ENCODE measurements at places on chromosomes 3 and 15.

- no peak for DNase-seq
Measured at GRCh38 chr3:179000144-179000543, 71.5 kb downstream of the ZMAT3 start.

- no peak for DNase-seq
Measured at GRCh38 chr15:53189860-53190259, 399.7 kb upstream of the ONECUT1 start.

DNA sequence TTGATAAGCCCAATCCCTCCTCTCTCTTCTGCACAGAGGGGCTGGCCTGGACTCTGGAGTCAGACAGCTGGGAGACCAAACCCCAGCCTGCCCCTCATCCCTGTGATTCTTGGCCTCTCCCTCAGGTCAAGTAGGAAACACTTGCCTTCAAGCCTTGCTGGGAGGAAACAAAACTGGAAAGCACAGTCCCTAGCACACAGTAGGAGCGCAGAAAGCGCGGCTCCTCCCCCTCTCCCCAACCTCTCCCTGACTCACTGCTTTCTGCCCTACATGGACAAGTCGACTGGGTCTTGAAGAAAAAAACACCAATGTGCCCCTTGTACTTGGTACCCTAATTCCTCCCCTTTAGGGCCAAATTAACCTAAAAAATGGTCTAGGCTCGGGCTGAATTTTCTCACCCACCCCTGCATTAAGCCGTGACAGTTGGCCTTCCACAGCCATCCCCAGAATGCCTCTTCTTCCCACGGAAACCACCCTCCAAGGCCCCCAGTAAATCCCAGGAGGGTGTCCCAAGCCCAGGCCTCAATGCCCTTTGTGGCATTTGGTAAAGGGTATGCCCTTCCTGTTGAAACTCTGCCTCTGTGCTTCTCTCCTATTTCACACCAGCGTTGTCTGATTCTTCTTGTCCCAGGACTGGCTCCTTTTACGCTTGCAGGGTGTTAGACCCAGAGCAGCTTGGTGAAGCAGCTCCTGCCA, 11.3 kb upstream of the RAF1 start:
- DNase-seq: no peak

GRCh38 chr15:86863226-86863915, 783.7 kb downstream of the AGBL1 start:
- no peak for DNase-seq

GRCh38 chr3:14909250-14909649, 38.1 kb upstream of the NR2C2 start:
- DNase-seq: no peak

GRCh38 chr3:19816631-19817030, 117.4 kb downstream of the EFHB start:
- DNase-seq: no peak

DNA sequence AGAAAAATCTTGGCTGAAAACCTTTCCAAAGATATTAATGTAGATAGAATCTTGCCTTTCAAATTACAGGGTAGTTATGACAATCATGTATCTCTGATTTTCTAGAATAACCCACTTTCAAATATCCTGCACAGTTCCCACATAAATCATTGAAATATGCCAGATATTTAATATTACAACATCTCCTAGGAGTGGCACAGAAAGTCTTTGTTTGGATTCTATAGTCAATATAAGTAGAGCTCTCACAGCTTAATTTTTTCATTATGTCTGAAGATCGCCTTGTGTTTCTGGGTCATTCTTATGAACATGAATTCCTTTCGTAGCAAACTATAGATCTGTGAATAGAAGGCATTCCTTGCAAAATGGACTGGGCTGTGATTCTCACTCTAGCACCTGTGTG, 5.0 kb downstream of the RARB start:
- DNase-seq: no peak

DNA sequence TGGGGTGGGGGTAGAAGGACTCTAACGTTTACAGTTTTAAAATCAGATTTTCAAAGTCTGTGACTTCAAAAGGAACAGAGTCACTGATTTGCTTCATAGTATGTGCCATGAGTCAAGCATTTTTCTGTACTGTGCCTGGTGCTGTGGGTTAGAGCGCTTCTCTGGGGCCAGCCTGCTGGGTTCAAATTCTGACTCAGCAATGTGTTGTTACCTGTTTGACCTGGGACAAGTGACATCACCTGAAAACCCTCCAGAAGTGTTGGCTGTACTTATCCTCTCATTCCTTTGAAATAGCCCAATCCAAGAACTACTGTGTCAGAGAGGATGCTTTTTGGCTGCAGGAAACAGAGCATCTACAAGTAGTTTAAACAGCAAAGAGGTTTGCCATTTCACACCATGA, 101.7 kb downstream of the LSM3 start:
- DNase-seq: no peak

- no peak for DNase-seq
Measured at GRCh38 chr3:14741510-14741909, 66.6 kb downstream of the C3orf20 start.

DNA sequence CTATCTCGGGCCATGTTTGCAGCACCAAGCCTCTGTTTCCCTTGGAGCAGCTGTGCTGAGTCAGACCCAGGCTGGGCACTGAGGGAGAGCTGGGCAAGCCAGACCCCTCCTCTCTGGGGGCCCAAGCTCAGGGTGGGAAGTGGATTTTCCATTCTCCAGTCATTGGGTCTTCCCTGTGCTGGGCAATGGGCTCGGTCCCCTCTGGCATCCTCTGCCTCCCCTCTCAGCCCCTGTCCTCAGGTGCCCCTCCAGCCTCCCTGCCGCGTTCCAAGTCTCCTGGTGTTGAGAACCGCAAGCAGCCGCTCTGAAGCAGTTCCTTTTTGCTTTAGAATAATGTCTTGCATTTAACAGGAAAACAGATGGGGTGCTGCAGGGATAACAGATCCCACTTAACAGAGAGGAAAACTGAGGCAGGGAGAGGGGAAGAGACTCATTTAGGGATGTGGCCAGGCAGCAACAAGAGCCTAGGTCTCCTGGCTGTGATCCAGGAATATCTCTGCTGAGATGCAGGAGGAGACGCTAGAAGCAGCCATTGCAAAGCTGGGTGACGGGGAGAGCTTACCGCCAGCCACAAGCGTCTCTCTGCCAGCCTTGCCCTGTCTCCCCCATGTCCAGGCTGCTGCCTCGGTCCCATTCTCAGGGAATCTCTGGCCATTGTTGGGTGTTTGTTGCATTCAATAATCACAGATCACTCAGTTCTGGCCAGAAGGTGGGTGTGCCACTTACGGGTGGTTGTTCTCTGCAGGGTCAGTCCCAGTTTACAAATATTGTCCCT, 1.2 kb downstream of the RHO start:
- no peak for DNase-seq

- DNase-seq: no peak
Measured at GRCh38 chr3:8882171-8882593, 81.1 kb downstream of the RAD18 start.

- no peak for DNase-seq
Measured at GRCh38 chr3:191388823-191389222, 58.5 kb upstream of the UTS2B start.

DNA sequence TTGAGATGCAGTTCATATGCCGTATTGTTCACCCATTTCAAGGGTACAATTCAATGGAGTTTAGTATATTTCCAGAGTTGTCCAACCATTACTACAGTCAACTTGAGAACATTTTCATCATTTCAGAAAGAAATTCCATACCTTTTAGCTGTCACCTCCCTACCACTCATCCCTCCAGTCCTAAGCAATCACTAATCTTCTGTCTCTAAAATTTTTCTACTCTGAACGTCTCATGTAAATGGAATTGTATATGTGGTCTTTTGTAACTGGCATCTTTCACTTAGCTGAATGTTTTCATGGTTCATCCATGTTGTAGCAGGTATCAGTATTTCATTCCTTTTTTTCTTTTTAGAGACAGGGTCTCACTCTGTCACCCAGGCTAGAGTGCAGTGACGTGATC, 51.1 kb downstream of the CMTM7 start:
- no peak for DNase-seq

DNA sequence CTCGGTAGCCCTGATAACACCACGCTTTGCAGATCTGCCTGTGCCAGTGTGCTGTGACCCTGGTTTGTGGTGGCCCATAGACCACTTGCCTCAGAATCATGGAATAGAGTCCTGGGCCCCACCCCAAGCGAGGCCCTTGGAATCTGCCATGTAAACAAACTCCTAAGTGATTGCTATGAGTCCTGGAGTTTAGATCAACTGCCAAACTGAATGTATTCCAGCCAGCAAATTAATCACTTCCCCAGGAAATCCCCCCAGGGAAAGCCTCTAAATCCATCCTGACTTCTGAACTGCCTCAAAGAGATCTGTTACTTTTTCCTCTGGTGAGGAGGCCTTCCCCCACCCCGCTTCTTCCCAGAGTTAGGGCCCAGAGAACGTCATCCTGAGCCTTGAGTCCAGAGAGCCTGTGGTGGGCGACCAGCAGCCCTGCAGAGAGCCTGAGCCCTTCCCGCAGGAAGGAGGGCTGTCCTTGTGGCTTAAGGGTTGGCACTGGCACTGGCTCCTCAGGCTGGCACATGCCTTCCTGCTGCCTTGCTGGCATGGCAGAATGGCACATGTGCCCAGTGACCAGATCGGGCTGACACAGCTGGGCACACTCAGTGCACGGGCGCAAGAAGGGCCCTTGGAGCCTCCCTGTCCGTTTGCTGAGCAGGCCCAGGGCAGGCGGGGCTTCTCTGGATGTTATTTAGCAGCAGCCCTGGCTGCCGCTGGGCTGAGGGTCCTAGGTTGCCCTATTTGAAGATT, 50.6 kb upstream of the PLXNA1 start:
- no peak for DNase-seq

DNA sequence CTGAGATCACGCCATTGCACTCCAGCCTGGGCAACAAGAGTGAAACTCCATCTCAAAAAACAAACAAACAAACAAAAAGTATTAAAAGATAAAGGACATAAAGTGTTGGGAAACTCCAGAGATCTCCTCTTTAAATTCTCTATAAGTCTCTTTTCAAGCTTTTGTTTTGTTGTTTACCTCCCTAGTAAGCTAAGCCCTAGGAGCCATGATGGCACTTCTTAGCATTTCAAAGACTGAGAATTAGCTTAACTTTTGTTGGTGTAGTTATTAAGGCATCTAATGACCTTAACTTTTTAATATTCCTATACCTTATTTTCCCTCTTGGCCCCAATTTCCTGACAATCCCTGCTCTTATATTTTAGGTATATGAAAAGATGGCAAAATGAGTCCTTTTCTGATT, 157.3 kb downstream of the ZNF609 start:
- no peak for DNase-seq

DNA sequence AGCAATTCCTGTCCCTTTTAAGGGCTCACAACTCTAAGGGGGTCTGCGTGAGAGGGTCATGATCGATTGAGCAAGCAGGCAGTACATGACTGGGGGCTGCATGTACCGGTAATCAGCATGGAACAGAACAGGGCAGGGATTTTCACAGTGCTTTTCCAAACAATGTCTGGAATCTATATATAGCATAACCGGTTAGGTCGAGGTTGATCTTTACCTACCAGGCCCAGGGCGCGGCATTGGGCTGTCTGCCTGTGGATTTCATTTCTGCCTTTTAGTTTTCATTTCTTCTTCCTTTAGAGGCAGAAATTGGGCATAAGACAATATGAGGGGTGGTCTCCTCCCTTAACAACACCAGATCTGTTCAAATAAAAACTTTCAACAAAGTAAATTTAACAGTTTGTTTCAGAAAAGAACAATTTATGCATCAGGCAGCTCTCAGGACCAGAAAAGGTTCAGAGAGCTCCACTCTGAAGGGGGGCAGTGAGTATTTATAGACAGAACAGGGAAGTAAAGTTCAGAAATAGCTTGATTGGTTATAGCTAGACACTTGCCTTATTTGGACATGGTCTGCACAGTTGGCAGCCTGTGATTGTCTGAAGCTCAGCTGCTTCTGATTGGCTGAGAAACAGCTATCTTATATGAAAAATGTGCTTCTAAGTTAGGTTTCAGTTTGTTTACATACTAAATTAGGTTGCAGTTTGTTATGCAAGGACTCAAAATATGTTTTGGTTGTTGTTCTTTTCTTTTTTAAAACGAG, 17.2 kb upstream of the B4GALT4 start:
- DNase-seq: no peak

DNA sequence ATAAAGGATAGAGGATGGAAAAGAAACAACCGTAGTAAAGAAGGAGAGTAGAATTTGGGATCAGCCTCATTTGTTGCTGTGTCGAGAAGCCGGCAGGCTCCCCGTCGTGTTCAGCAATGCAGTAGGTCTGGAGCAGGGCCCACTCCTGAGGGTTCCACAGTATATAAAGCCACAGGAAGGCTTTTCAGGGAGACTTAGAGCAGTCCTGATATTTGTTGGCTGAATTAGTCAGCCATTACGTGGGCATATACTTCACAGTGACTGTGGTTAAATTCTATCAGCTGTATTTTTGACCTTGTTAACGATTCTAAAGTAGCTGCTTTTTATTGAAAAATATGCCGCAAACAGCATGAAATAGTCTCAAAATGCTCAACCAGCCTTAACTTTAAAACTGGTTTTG, 149.5 kb downstream of the ITPR1 start:
- no peak for DNase-seq

DNA sequence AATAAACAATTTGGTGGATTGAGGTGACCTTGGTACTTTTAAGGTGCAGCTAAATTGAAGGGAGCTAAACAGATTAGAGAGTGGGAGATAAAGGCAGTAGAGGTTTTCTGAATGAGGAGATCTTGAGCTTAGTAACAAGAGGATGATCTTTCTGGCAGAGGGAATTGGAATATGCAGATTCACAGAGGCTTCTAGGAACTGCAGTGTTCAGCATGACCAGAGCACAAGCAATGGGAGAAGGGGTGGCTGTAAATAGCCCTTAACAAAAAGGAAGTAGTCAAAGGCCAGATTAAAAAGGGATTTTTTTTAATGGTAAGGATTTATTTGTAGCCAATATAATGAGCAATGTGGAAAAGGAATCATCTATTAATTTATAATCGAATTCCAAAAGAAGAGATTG, 5.7 kb upstream of the BNIP2 start:
- no peak for DNase-seq

DNA sequence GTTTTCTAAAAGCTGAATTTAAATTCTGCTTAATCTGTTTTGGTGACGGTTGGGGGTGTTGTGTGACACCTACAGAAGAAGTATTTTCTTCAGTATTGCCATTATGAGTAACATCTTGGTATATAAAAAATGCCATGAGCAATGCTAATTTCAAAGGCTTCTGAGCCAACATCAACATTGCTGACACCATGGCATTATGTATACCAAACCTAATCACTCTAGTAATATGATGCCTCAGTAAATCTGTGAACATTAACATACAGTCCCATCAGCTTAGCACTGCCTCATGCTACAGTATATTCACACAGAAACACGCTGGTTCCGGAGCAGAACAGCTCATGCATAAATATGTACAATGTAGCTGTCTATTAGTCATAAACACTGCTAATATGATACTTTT, 75.8 kb downstream of the ZPLD1 start:
- no peak for DNase-seq

DNA sequence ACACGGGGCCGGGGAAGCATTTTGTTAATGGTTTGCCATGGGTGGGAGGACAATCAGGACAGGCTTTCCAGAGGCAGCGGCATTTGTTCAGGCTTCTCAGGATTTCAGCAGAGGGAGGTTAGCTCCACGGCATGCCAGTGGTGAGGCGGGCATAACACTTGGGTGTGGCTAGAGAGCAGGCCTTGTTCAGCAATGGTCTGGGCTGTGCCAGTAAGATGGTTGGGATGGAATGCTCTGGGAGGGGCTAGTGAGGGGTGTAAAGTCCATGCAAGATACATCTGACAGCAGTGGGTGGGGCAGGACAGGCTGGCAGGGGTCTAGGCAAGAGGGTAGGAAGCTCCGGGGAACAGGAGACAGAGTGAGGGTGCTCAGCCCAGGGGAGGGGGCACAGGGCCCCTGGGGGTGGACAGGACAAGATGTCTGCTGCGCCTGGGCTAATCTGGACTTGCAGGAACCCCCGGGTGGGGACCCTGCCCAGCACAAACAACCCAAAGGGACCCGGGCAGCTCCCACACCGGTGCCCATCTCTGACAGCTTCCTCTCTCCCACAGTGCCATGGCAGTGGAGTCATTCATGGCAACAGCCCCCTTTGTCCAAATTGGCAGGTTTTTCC, 8.4 kb downstream of the TMEM43 start:
- DNase-seq: no peak

All from stimulated activated CD4-positive, alpha-beta T cell treated with anti-CD3 and anti-CD28 coated beads, Interleukin-1b, Interleukin-23, amount 100 ng/mL, for 1 hour (primary cell).